ENCODE measurements at places on chromosomes 2 and 18.

DNA sequence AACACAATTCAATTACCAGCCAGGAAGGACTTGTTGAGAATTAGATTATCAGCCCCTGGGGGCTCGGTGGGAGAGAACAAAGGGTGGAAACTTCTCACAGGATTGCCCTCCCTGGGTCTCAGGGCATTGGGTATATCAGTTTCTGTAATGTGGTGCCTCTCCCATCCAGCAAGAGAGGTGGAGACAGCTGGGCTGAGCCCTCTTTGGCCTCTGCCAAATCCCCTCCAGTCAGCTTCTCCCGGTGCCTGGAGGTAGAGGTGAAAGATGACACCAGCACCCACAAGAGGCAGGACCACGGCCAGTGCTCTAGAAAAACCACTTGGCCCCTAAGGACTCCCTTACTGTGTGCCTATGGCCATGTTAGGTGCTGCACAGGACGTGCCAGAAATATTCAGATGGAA lies 179.7 kb downstream of the HAUS1 start:
- DNase-seq = no peak

GRCh38 chr2:238496756-238497609 lies 70.3 kb downstream of the ASB1 start:
- no peak for DNase-seq

- DNase-seq = no peak
These were observed 33.2 kb upstream of the REEP1 start for GRCh38 chr2:86370579-86370978.

DNA sequence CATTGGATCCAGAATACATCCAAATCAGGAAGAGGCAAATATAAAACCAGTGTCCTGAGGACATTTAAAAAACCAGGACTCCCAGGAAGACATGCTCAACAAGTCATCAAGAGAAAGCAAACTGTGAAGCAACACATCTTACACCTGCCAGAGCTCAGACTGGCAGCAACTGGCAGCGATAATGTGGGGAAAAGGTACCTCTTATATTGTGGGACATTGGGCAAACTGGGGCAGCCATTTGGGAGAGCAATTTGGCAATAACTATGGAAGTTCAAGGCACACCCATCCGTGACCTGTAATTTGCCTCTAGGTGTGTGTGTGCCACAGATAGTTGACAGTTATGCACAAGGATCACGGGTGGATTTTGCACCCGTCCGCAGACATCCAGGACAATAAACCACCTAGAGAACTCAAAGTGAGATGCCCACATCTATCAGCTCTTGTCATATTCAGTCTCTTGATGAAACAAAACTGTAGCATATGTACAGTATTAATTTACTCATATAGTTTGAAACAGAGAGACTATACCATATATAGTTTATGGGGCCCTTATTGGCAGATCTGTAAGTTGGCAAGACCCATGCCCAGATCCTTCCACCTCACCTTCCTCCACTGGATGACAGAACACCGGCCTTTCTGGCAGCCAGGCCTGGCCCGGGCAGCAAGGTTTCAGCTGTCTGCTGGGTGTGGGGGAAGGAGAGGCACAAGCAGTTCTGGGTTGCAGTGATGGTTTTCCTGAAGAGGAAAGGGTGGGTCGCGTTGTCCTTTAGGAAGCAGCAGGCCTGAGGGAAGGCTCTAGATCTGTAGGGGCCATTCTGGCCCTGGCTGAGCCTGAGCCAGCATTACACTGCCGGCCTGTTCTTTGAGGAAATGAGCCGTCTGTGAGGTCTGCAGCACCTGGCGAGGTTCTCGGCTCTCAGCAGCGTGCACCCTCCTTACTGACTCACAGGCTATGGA lies 18.8 kb downstream of the HJURP start:
- DNase-seq = no peak

DNA sequence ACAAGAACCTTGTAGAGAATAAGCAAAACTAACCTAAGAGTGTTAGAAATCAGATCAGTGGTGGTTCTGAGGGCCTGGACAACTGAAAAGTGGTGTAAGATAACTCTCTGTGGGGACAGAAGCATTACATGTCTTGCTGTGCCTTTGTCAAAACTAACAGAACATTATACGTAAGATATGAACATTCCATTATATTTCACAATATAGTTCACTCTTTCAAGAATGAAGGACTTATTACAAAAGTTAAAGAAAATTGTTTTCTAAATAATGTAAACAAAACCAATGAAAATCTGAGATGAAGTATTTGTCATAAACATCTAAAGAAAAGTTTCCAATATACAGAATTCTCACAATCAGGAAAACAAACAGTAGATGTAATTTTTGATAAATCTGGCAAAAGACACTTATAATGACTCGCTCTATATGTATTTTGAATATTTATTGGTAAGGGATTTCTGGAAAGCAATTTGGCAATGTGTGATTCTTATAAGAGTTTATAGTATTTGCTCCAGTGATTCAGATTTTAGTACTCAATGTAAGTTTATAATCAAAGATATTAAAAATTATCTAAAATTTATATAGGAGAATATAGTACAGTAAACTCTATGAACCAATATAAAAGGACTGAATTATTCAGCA lies 258.4 kb downstream of the CD226 start:
- DNase-seq = no peak

DNA sequence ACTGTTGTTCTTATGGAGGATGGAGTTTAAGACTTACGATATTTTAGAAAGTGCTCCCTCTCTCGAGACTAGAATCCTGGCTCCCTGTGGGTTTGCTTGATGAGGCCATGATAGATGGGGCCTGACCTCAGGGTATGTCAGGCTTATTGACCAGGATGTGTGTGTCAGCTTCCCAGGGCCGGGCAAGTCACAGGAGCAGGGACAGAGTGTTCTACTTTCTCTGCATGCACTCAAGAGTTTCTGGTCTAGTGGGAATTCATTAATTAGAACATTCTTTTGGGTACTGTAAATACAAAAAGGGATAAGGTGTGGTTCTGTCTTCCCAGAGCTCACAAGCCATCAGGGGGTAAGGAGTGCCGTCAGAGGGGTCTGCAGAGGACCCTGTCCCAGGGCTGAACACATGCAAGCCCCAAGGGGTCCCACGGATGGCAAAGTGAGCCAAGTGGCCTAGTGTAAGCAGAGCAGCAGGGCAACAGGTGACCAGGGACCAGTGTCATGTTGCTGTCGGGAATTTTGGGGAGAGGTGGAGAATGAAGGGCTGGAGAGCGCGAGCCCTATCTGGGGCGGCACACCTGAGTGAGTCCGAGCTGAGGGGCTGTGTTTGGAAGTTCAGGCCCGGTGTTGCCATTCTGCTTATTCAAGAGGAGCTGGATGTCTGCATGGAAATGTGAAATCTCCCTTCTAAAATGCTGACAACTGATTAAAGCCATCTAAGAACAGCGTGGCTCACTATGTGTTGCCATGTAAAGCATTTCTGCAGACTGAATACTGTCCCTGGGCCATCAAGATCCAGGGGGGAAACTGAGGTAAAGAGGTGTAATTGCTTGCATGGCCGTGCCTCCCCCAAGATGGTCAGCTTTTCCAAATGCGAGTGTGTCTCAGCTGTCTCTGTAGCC lies 91.4 kb downstream of the TGFA start:
- no peak for DNase-seq

DNA sequence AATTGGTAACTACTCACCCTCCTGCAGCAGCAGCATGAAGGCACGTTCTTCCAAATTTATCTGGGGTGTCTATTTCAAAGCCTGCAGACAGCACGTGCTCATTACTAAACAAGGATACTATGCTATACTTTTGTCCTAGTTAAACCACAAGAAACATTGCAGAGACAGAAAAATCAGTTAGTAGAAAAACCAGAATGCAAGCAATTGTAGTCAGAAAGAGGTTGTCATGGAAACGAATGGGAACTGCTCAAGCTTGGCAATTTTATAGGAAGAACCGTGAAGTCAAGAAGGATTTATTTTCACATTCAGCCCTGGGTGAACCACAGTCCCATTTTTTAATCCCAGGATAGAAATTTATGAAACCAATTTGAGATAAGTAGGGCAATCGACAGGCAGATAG lies 162.2 kb upstream of the PGAP1 start:
- DNase-seq = no peak

- no peak for DNase-seq
These were observed 18.0 kb downstream of the TGOLN2 start for GRCh38 chr2:85309699-85310321.

GRCh38 chr18:55509631-55510324 lies 78.2 kb downstream of the TCF4 start:
- DNase-seq = no peak

DNA sequence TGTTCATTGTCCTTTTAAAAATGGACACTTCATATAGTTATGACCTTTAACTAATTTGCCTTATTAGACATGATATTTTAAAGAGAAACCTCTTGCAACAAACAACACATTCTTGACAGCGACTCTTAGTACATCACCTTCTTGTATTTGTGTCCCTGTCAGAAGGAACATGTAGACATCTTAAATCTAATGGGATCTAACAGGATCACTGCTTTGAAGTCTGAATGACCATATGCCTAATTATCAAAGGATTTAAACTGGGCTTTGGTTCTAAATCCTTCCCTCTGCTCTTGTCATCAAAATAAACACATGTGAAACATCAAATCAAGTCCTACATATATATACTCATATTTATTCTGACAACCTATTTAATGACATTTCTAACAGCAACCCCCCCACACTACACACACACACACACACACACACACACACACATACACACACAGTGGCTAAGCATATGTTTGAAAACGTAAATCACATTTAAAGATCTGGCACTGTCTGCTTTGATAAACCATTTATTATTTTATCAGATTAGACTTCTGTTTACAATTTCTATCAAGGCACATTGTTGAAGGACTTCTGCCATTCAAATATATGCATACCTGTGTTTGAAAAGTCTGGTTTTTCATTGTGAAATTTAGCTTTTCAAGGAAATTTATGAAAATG lies 4.2 kb downstream of the GALNT13 start:
- DNase-seq = no peak

DNA sequence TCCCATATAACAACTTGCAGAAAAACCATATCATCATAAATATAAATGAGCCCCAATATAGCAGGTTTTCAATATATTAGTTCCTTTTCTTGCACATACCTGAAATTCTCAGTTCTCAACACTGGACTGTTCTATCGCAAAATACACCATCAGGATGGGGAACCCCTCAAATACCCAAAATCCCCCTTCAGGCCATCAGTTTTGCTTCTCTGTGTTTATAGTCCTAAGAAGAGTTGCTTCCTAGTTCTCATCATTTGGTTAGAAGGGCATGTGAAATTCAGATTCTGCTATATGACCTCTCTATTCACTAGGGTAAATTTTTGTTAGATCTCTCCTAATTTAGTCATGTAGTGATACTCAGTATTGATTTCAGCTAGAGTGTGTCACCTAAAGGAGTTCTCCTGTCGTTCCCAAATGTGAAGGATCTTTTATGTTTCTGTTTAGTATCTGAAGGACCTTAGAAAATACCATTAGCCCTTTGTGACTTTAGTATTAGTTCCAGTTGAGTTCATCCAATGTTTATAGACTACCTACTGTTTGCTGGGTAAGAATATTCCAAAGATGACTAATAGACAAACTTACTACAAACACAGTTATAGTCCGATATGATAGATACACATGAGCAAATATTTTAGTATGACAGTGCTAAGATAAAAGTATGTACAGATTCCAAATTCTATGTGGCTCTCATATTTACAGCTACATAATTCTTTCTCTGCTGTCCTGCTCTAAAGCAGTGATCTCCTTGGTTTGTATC lies 115.8 kb downstream of the TTC27 start:
- DNase-seq = no peak

DNA sequence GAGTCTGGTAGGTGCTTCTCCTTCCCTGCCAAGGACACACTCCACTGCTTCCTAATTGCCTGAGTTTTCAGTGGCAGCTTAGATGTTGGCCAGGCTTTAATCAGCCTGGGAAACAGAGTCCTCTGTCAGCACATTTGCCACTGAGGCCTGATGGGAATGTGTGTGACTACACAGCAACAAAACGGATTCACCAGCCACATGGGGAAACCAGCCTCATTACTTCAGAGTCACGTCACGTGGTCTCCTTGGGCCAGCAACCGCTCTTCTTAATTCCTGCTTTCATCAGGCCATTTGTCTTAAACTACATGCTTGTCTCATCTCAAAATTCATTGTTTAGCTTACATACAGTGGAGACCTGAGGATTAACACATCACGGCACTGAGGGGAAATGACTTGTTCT lies 93.9 kb upstream of the LTBP1 start:
- DNase-seq = no peak

DNA sequence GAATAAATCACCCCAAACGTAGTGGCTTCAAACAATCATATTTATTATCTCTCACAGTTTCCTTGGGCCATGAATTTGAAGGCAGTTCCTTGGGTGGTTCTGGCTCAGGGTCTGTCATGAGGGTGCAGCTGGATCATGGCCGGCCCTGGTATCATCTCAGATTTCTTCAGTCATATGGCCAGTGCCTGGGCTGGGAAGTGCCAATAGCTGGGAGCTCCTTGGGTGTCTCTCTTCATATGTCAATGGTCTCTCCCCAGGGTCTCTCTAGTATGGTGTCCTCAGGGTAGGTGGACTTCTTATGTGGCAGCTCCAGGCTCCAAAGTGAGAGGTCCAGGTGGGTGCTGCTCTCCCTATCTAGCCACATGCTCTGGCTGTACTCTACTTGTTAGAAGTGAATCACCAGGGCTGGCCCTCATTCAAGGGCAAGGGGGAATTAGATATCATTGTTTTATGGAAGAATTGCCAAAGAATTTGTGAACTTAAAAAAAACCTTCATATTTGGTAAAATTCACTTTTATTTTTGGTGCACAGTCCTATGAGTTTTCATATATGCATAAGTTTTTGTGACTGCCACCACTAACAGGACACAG lies 15.4 kb downstream of the FHOD3 start:
- DNase-seq = no peak

- DNase-seq = no peak
These were observed 104.7 kb downstream of the KLHL29 start for GRCh38 chr2:23489471-23490322.

GRCh38 chr2:119463136-119463535 lies 31.5 kb downstream of the TMEM37 start:
- DNase-seq = no peak

DNA sequence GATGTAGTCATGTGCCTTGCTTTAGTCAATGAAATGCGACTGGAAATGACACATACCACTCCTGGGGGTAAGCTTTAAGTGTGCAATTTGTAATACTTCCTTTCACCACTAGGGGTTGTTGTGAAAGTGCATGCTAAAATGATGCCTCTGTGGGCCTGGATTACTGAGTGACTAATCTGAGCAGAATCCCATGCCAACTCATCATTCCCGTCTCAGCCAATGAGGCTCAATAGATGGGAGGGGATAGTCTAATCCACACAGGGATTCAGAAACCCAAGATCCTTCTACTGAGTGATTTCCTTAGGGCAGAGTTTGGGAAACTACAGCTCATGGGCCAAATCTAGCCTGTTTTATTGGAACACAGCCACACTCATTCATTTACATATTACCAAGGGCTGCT lies 54.0 kb downstream of the HRH4 start:
- no peak for DNase-seq

- no peak for DNase-seq
These were observed 17.4 kb downstream of the AGAP1 start for GRCh38 chr2:235511187-235511661.

DNA sequence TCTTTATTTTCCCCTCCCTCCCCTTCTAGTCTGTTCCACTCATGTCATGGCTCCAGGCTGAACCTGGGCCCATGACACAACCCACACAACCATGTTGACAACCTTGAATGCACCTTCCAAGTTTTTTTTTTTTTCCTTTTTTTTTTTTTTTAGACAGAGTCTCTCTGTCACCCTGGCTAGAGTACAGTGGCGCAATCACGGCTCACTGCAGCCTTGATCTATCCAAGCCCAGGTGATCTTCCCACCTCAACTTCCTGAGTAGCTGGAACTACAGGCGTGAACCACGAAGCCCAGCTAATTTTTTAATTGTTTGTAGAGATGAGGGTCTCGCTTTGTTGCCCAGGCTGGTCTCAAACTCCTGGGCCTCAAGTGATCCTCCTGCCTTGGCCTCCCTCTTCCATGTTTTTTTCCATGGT lies 21.9 kb upstream of the ROCK2 start:
- no peak for DNase-seq
